ENCODE measurements at places on chromosomes 7 and 10.

DNA sequence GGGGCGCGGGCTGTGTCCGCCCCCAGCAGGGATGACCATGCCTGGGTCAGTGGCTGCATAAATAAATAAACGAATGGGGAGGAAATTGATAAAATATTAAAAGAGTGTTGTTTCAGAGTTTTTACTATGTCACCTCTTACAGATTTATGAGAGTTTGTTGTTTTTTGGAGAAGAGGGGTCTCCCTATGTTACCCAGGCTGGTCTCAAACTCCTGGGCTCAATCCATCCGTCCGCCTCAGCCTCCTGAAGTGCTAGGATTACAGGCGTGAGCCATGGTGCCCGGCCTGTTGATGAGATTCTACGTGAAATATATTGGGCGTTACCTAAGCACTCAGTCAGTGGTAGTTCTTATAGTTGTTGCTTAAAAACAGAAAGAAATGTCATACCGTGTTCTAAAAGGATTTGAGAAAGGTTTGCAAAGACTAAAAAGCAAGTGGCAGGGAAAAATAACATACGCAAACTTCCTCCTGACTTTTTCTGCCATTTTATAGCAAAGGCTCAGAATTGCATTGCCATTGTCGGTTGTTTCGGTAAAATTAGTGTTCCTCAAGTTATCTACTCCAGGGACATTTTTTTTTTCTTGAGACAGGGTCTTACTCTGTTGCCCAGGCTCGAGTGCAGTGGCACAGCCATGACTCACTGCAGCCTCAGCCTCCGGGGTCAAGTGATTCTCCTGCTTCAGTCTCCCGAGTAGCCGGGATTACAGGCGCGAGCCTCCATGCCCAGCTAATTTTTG lies 39.5 kb upstream of the FOXK1 start:
- peak overlapping the region; percentile 93 for H3K4me3 ChIP-seq
- no peaks in the 10 kb centered on the region for H3K27me3 ChIP-seq
- no peaks in the 10 kb centered on the region for H3K36me3 ChIP-seq
- no peak for DNase-seq
- H3K4me1 ChIP-seq = peaks cover 19% of the 10 kb centered on the region
- peak overlapping the region; percentile 86 for H3K27ac ChIP-seq

GRCh38 chr10:119315128-119316001 lies 108.0 kb downstream of the GRK5 start:
- peak; percentile 64 for DNase-seq
- peak overlapping the region; percentile 62 for H3K4me3 ChIP-seq
- H3K27ac ChIP-seq = peak overlapping the region; percentile 95

DNA sequence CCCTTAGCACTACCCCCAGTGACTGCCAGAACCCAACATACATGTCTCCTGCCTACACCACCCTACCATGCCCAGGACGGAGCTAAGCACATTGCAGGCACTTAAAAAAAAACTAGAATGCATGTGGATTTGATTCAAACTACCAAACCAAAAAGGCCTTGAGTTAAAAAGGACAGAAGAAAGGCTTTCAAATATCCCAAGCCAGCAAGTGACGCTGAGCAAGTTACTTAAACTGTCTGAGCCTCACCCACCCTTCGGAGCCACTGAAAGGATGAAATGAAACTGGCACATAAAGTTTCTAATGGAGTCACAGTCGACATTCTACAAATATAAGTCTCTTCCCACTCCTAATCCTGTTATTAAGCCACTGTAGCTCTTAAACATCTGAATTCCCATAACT lies 1.8 kb downstream of the CPXM2 start:
- peaks cover 20% of the 10 kb centered on the region for H3K27me3 ChIP-seq
- H3K36me3 ChIP-seq = no peaks in the 10 kb centered on the region
- H3K4me3 ChIP-seq = no peak overlapping the region
- H3K4me1 ChIP-seq = no peaks in the 10 kb centered on the region

DNA sequence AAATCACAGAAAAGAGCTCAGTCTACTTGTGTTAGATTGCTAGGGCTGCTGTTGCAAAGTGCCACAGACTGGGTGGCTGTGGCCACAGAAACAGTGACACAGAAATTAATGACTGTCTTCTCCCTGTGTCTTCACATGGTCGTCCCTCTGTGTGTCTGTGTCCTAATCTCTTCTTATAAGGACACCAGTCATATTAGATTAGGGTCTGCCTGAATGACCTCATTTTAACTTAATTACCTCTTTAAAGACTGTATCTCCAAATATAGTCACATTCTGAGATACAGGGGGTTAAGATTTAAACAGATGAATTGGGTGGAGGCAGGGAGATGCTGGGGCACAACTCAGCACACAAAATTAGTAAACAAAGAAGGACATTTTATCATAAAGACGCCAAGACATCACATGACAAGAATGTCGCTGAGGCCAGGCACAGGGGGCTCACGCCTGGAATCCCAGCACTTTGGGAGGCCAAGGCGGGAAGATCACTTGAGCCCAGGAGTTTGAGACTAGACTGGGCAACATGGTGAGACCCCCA lies 23.3 kb upstream of the PARD3 start:
- no peak for DNase-seq
- H3K36me3 ChIP-seq = no peaks in the 10 kb centered on the region
- no peak overlapping the region for H3K27ac ChIP-seq
- no peak overlapping the region for H3K4me3 ChIP-seq

DNA sequence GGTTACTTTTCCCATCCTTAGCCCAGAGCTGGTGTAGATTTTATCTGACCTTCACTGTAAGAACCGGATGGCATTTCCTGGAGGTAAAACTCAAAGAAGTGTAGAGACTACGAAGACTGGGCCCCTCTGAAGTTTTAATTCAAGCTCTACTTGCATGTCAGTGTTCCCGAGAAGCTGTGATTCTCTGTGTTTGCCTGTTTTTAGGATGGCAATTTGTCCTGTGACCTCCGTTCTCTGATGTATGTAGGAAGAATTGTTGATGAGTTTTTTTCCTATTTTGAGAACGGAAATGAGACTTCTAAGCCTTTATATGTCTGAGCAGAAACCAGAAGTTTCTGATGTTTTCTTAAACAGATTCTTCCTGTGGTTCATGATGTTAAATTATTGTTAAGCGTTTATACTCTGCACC lies 94.1 kb downstream of the CDCA7L start:
- no peak overlapping the region for H3K4me3 ChIP-seq
- H3K27me3 ChIP-seq = peaks cover 7% of the 10 kb centered on the region
- DNase-seq = no peak
- no peak overlapping the region for H3K27ac ChIP-seq

DNA sequence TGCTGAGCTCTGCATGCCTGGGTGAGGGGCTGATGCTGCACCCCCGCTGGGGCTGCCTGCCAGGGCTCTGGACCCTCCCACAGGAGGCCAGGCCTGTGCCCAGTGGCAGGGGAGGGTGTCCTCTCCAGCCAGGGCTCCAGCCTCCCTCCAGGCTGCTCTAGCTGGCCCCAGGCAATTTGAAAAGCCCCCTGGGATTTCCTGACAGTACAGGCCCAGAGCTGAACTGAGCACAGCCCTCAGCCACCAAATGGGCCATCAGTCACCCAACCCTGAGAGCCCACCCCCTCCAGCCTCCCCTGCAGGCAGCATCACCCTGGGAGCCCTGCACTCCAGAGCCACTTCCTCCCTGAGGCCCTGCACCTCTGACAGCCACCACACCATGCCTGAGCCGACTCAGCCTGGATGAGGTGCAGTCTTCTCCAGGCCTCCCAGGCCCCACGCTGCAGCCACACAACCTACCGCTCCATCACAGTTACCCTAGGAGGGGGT lies 101.8 kb upstream of the RET start:
- H3K36me3 ChIP-seq = no peaks in the 10 kb centered on the region
- H3K4me3 ChIP-seq = no peak overlapping the region
- no peaks in the 10 kb centered on the region for H3K27me3 ChIP-seq
- no peaks in the 10 kb centered on the region for H3K4me1 ChIP-seq

DNA sequence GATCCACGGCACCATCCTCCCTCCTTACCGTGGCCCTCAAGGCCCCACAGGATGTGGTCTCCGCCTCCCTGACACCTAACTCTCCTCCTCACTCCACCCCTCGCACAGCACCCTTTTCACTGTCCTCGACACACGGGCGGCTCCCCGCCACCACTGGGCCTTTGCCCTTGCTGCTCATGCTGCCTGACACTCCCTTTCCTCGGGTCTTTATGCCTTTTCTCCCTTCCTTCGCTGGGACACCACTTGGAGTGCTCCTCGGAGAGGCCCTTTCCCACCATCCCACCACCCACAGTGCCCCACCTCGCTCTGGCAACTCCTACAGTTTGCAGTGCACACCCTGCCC lies 7.9 kb upstream of the INMT start:
- no peaks in the 10 kb centered on the region for H3K36me3 ChIP-seq
- no peak overlapping the region for H3K4me3 ChIP-seq
- H3K27ac ChIP-seq = no peak overlapping the region

- H3K4me1 ChIP-seq = no peaks in the 10 kb centered on the region
- no peak overlapping the region for H3K4me3 ChIP-seq
- H3K27ac ChIP-seq = no peak overlapping the region
- no peak for DNase-seq
These were observed 25.4 kb downstream of the AIFM2 start for GRCh38 chr10:70106958-70107791.

DNA sequence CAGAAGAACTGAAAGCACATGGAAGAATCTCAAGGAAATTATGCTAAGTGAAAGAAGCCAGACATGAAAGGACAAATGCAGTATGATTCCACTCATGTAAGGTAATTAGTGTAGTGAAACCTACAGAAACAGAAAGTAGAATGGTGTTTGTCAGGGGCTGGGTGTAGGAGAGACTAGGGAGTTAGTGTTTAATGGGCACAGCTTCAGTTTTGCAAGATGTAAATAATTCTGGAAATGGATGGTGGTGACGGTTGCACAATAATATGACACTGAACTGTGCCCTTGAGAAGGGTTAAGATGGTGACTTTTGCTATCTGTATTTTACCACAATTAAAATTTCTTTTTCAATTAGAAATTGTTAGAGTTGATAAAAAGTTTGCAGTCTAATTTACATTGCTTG lies 157.3 kb upstream of the ADCY1 start:
- H3K27me3 ChIP-seq = peaks cover 9% of the 10 kb centered on the region
- H3K36me3 ChIP-seq = no peaks in the 10 kb centered on the region
- no peaks in the 10 kb centered on the region for H3K4me1 ChIP-seq
- H3K27ac ChIP-seq = no peak overlapping the region

DNA sequence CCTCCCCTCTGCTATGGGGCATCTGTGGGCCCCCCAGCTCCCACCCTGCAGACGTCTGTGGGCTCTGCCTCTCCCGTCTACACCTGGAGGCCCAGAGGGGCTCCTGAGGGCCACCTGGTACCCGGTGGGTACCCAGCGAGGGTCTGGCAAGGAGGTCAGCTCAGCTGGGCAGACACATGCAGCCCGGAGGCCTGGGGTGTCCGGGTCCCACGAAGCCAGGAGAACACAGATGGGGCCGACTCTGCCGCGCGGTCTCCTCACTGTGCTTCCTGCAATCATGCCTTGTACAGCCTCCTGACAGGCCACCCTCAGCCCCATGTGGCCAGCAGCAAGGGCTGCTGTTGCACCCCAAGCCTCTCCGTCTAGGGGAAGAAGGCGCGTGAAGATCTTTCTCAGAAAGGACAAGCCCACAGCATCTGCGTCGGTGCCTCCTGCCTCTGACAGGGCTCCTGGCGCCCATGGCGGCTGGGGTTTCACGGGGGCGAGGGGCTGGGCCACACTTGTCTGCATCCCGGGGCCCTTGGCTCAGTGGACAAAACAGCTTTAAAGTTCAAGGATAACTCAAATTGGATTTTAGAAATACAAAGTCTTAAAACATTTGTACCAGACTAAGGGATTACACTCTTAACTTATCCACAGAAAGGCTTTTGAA lies 391.3 kb downstream of the DNAJB6 start:
- H3K27me3 ChIP-seq = peaks cover 2% of the 10 kb centered on the region
- no peak overlapping the region for H3K27ac ChIP-seq
- no peaks in the 10 kb centered on the region for H3K36me3 ChIP-seq
- H3K4me3 ChIP-seq = no peak overlapping the region

DNA sequence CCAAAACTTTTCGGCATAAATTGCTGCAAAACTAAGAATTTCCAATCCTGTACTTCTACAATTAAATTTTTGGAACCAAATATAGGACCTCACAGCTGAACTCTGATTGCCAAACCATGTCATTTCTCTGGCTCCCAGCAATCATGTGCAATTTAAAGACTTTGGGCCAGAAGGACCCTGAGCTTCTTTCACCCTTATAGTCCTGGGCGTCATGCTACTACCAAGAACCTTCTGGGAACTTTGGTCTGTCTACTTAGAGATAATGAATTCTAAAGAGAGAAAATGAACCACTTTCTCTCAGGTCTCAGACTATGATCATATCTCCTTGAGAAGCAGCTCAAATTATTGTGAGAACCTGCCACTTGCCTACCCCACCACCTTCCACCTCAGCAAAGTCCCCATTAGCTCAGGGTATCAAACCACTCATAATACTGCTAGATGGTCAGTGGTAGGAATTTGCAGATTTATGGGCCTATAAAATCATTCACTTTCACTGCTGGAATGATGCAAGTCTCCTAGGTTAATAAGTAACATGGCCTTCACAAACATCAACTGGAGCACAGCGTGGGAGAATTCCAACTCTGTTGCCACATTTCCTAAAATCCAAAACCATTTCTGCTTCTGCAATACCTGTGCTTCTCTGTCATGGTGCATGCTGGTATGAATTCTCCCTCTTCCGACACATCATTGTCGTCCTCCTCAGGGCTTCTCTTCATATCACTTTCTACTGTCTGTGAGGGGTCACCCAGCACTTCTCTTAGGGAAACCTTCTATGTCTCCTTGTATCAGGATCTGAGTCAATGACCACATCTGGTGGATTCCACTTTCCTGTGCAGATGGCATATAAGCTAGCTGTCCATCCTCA lies 6.6 kb upstream of the WDR91 start:
- no peaks in the 10 kb centered on the region for H3K36me3 ChIP-seq
- peaks cover 3% of the 10 kb centered on the region for H3K27me3 ChIP-seq
- H3K4me1 ChIP-seq = no peaks in the 10 kb centered on the region
- H3K27ac ChIP-seq = no peak overlapping the region

DNA sequence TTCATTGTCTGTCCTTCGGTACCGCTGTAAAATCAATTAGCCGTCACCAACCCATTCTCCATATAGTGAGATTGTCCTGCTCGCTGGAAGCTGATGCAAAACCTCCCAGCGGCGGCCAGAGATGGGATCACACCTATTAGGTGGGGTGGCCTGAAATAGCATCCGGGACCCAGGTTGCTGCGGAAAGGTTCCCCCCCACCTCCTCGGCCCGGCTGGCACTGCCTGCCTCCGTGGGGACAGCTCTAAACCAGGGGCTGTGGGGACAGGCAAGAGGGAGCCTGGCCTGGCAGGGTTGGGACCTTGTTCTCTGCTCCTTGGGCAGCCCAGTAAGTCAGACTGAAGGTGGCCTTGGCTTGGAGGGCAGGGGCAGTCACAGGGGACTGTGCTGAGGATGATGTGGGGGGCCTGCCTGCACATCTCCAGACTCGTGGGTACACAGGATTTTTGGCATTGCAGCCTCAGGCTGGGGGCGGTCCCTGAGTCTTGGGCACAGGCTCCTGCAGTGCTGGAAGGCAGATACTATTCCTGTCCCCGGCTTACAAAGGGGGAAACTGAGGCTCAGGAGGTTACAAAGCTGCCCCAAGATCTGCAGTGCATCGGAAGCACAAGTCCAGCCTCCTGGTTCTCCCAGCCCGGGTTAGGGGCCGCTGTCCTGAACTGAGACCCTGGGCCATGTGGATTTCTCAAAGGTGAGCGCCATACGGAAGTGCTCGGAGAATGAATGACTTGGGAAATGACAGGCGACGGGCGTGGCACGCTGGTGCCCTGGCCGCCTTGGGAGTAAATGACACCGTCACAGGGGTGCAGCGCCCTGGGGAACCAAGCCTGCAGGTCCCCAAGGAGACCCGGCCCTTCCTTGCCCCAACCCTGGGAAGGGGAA lies 65.6 kb downstream of the UNCX start:
- H3K27ac ChIP-seq = no peak overlapping the region
- H3K4me1 ChIP-seq = no peaks in the 10 kb centered on the region
- DNase-seq = no peak
- no peak overlapping the region for H3K4me3 ChIP-seq
- H3K27me3 ChIP-seq = no peaks in the 10 kb centered on the region
- H3K36me3 ChIP-seq = no peaks in the 10 kb centered on the region

GRCh38 chr7:123692471-123692877 lies 36.8 kb downstream of the LMOD2 start:
- H3K36me3 ChIP-seq = peaks cover 19% of the 10 kb centered on the region
- DNase-seq = no peak
- H3K27ac ChIP-seq = no peak overlapping the region
